ENCODE measurements at places on chromosomes 6 and 20.
A peak's percentile ranks its signal among the peaks of the same experiment; 100 is the strongest.

- DNase-seq = no peak
Measured at GRCh38 chr6:16756660-16757255, 4.5 kb downstream of the ATXN1 start.

- no peak for DNase-seq
Measured at GRCh38 chr20:53980031-53980465, 90.3 kb downstream of the BCAS1 start.

DNA sequence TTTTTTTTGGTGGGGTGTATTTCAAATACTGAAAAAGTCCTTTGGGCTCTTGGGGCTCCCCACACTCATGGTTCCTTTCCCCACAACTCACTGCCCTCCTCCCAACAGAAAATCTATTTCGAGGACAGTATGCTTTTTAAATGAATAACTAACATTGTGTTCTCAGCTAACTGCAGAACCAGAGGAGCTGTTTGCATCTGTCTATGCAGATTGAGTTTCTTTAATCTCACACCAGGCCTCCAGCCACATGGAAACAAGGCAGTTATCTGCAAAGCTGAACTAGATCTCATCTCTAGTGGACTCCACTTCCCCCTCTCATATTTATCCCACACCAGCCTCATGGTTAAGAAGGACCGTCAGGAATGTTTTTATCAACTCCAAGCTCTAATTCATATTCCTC, 955.1 kb downstream of the KIF16B start:
- no peak for DNase-seq

DNA sequence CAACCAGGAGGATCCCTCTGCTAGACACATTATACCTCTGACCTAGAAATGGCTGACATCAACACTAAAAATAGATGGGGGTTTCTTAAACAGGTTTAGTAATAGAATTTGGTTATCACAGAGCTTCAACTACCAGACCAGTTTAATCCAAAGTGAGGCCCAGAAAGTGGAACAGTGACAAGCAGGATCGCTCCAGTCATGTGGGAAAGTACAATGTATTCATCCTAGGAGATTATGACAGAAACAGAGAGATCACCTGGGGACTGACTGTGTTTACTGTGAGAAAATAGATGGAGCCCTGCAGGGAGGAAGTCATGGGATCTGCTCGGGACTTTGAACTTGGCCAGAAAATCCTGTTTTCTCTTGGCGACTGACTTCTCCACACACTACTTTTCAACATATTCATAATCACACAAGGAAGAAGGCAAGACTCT, 238.7 kb upstream of the SOX4 start:
- no peak for DNase-seq

- DNase-seq = no peak
Measured at GRCh38 chr20:14544688-14545087, 207.3 kb upstream of the FLRT3 start.

- no peak for DNase-seq
Measured at GRCh38 chr6:106094261-106094963, 8.3 kb downstream of the PRDM1 start.

DNA sequence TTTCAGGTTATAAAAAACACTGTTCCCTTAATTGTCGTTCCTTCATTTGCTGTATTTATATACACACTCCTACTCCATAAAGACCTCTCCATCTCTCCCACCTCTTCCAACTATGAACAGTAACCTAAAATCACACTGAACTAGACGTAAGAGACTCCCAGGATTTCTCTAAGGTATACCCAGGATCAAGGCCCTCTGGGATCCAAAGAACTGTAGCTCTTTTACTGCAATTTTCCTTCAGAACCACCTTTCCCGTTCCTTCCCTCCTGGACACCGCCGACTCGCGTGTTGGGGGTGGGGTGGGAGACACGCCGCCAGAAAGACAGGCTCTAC, 680 bp downstream of the LATS1 start:
- DNase-seq = no peak

GRCh38 chr6:109436041-109436440, 4.4 kb downstream of the PPIL6 start:
- DNase-seq = no peak

- no peak for DNase-seq
Measured at GRCh38 chr6:26657256-26657655, 2.3 kb downstream of the ZNF322 start.

GRCh38 chr20:38447251-38447661, 12.1 kb upstream of the SNHG17 start:
- no peak for DNase-seq

- DNase-seq = no peak
Measured at GRCh38 chr6:122063761-122064160, 335.7 kb upstream of the HSF2 start.

DNA sequence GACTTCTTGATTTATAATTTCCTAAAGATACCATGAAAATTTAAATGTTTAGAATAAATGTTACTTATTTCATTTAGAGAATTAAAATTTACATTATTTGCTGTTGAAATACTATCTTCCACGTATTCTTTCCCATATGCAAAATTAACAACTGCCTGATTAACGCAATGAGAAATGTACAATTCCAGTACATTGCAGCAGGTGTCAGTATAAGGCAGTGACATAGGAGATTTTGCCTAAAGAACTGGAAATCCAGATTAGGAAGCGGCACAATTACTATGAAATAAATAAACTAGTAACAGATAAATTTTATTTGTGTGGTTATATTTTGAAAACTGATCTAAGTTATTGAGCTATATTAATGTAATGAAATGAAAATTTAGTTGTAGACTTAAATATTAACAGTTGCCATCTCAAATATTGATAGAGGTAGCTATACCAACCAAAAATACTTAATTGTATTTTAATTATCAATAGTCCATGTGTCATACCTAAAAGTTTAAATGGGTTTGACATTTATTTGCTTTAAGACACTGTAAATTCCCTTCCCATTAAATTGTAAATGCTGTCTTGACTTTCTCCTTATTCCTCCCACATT, 300.2 kb downstream of the UTRN start:
- DNase-seq = peak; percentile 66

DNA sequence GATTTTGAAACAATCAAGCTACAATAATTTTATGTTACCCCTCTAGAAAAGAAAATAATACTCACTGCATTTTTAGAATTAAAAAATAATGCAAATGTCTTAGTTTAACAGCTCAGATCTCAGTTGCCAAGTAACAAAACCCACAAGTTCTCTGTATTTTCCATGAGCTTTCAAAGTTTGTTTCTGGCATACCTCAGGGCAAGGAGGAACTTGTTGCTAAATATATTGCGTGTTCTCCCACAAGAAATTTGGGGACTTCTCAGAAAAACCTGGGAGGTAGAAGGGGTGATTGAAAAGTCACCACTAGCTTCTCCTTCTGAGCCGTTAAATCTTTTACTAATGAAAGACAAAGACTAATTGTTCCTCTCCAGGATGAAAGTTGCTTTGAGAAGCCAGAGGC, 236.8 kb upstream of the MARCKS start:
- DNase-seq = no peak

GRCh38 chr6:112480553-112480952, 133.4 kb downstream of the RFPL4B start:
- DNase-seq = peak; percentile 22
